ENCODE measurements at places on chromosomes 2 and 18.

DNA sequence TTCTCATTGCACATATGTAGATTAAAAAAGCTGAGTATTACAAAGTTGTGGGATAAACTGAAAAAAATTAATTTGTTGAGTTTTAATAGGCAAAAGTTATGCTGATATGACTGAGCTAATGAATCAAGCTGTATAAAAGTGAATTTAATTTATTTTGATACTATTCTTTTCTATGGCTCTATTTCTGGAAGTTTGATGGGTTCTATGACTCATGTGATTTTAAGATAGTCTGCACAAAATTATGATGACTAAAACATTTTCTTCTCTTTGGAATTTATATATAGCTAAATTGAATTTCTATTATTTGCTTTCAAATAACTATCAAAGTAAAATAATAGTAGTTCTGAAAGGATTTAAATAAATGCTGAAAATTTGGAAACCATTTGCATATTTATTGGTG lies 71.0 kb upstream of the MMADHC start:
- no peaks in the 10 kb centered on the region for H3K36me3 ChIP-seq
- peaks cover 29% of the 10 kb centered on the region for H3K27me3 ChIP-seq
- DNase-seq: no peak
- H3K4me3 ChIP-seq: no peak overlapping the region
- H3K27ac ChIP-seq: no peak overlapping the region

DNA sequence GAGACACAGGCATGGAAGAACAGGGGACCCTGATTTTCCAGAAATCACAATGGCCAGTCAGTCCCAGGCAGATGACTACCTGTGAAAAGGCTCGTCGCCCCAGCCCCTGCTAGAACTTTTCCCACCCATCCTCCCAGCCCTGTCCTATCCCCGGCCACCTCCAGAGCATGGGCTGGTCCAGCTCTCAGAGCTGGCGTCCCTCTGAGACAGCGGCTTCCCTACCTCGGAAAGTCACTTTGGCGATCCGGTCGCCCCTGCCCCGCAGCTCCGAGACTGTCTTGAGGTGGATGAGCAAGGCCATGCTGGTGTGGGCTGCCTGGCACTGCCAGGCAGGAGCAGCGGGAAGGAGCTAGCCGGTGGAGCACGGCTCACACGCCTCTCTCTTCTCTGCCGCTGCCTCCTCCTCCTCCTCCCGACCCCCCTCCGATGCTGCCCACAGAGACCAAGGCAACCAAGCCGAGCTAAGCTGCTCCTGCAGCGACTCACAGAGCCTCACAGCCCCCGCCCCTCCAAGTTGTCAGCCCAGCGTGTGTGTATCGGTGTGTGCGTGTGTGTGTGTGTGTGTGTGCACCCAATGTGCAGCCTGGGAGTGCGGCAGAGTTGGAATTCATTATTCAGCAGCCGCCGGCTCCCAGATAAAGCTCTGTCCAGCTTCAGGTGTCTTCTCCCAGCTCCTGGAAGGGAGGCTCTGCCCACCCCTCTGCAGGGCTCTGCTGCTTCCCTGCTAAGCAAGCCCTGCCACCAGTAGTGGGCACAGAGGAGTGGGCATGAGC lies 80.5 kb upstream of the OTOF start:
- H3K4me1 ChIP-seq: no peaks in the 10 kb centered on the region
- H3K36me3 ChIP-seq: no peaks in the 10 kb centered on the region
- peaks cover 81% of the 10 kb centered on the region for H3K27me3 ChIP-seq
- no peak for DNase-seq
- H3K27ac ChIP-seq: no peak overlapping the region

DNA sequence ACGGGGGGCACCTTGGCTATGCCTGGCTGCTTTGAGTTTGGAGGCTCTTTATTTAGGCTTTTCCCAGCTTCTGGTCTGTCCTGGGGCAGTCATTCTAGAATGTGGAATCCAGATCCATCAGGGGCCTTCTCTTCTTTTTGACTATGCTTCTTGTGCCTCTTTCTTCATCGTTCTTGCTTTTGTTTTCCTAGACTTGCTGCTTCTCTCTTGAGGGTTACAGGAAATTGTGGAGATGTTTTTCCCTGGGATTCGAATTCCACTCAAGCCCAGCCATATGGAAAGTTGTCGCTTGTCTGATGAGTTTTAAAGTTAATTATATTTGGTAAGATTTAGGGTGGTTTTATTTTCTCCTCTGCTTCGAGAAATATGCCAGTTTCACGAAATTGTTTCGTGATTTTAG lies 2.4 kb downstream of the GLI2 start:
- no peak overlapping the region for H3K4me3 ChIP-seq
- no peaks in the 10 kb centered on the region for H3K36me3 ChIP-seq
- DNase-seq: no peak
- H3K27ac ChIP-seq: no peak overlapping the region
- H3K4me1 ChIP-seq: no peaks in the 10 kb centered on the region

- H3K4me3 ChIP-seq: no peak overlapping the region
- no peak overlapping the region for H3K27ac ChIP-seq
- no peaks in the 10 kb centered on the region for H3K27me3 ChIP-seq
- no peak for DNase-seq
Measured at GRCh38 chr18:64165906-64166305, 17.0 kb upstream of the LINC00305 start.

DNA sequence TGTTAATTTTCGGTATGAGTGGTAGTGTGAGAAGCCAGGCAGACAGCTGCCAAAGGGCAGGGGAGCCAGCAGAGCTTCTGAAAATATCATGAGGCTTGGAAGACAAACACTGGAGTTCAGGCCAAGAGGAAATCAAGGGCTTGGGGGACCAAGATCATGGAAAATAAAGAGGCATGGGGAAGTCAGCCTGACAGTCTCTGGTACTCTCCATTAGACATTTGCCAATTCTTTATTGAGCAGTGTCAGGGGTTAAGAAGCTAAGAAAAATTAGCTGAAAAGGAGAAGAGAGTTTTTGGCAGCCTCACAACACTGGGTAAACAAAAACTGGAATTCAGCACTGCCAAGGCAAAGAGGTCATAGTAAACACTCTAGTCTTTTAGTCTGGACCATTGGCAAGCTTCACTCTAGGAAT lies 612.7 kb downstream of the EPHA4 start:
- H3K4me3 ChIP-seq: no peak overlapping the region
- peaks cover 17% of the 10 kb centered on the region for H3K27me3 ChIP-seq
- no peaks in the 10 kb centered on the region for H3K4me1 ChIP-seq
- DNase-seq: no peak

DNA sequence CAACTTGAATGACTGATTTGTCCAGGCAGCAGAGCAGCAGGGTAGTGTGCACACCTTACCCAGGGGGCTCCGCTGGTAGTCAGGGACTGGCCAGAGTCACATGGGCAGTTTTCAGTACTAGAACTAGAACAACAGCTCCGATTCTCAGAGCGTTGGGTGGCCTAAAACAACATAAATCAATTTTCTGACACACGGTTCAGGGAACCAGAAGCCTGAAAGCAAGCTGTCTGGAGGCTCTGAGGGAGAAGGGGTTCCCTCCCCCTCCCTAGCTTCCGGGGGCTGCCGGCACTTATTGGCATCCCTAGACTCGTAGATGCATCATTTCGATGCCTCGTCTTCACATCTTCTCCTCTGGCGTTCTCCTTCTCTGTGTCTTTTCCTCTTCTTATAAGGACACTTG lies 13.4 kb upstream of the ITGB6 start:
- H3K27ac ChIP-seq: no peak overlapping the region
- H3K27me3 ChIP-seq: peaks cover 41% of the 10 kb centered on the region
- DNase-seq: no peak
- no peak overlapping the region for H3K4me3 ChIP-seq
- peaks cover 2% of the 10 kb centered on the region for H3K36me3 ChIP-seq
- peaks cover 6% of the 10 kb centered on the region for H3K4me1 ChIP-seq

DNA sequence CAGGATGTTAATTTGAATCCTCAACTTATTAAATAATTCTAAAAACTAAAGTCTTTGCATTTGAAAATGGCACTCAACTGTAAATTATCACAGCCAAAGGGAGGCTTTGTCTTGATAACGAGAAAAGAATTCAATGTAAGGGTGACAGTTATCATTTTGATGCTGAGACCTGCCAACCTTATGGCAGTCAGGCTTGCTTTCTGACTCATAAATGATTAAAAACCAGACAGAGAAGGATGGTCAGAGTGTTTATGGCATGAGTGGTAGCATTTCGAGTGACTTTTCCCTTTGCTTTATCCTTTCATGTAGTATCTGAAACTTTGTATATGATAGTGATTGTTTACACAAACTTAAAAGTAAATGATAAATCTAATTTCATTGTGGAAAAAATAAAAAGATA lies 53.9 kb upstream of the EPC2 start:
- H3K4me1 ChIP-seq: no peaks in the 10 kb centered on the region
- H3K27ac ChIP-seq: no peak overlapping the region
- no peak for DNase-seq
- H3K4me3 ChIP-seq: no peak overlapping the region

- H3K36me3 ChIP-seq: no peaks in the 10 kb centered on the region
- DNase-seq: no peak
- H3K4me3 ChIP-seq: no peak overlapping the region
Measured at GRCh38 chr2:107548216-107548615, 278.5 kb upstream of the RGPD4 start.

DNA sequence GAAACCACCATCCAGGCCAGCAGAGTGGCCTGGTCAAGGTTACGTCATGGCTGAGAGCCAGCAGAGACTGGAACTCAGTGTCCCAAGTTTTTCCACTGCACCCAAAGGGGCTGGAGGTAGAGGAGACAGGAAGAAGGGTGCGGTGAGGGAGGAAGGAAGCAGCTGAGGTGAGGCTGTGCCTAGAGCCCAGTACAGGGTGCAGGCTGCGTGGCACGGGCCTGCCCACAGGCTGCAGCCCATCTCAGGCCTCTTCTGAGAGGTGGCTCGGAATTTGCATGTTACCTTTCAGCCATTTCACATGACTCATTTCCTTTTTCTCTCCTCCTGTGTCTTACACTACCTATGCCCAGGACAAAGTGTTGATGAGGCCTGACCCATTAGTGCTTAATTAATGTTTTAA lies 13.7 kb upstream of the MGAT4A start:
- H3K4me3 ChIP-seq: no peak overlapping the region
- no peak for DNase-seq
- peaks cover 44% of the 10 kb centered on the region for H3K4me1 ChIP-seq
- no peaks in the 10 kb centered on the region for H3K27me3 ChIP-seq

- peaks cover 15% of the 10 kb centered on the region for H3K36me3 ChIP-seq
- H3K27me3 ChIP-seq: no peaks in the 10 kb centered on the region
- H3K4me3 ChIP-seq: peak overlapping the region; percentile 83
- no peak for DNase-seq
- H3K4me1 ChIP-seq: peaks cover 35% of the 10 kb centered on the region
Measured at GRCh38 chr2:202378001-202378400, 1.9 kb downstream of the BMPR2 start.

- H3K36me3 ChIP-seq: peaks cover 53% of the 10 kb centered on the region
- H3K4me3 ChIP-seq: no peak overlapping the region
- no peaks in the 10 kb centered on the region for H3K27me3 ChIP-seq
- H3K27ac ChIP-seq: peak overlapping the region; percentile 70
- no peak for DNase-seq
Measured at GRCh38 chr2:85033388-85033787, 62.4 kb downstream of the KCMF1 start.

DNA sequence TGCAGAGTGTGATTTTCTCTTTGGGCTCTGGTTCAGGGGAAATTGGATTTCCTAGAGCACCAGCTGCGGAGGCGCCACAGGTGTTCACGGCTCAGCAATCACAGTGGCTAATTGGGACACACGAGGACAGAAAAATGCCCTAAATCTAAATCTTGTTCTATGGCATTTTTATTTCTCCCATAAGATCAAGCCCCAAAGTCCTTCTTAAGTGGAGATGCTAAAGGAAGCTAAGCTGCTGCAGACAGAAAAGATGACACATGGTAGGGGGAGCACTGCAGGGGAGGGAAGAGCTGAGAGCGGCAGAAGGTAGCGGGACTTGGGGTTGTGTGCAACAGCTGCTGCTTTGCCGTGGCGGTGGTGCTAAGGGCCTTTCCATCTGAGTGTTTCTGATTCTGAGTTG lies 280.6 kb downstream of the MYT1L start:
- DNase-seq: no peak
- H3K36me3 ChIP-seq: no peaks in the 10 kb centered on the region
- no peak overlapping the region for H3K4me3 ChIP-seq
- H3K27ac ChIP-seq: no peak overlapping the region

Measured in central memory CD8-positive, alpha-beta T cell (primary cell).